Stimulated activated CD4-positive, alpha-beta T cell treated with anti-CD3 and anti-CD28 coated beads, Interleukin-1b, Interleukin-23, amount 100 ng/mL, for 1 hour (primary cell): ENCODE measurements at places on chromosomes 1 and 21.
A peak's percentile ranks its signal among the peaks of the same experiment; 100 is the strongest.

GRCh38 chr1:110384581-110385321, 6.1 kb downstream of the SLC16A4 start:
- no peak for DNase-seq

DNA sequence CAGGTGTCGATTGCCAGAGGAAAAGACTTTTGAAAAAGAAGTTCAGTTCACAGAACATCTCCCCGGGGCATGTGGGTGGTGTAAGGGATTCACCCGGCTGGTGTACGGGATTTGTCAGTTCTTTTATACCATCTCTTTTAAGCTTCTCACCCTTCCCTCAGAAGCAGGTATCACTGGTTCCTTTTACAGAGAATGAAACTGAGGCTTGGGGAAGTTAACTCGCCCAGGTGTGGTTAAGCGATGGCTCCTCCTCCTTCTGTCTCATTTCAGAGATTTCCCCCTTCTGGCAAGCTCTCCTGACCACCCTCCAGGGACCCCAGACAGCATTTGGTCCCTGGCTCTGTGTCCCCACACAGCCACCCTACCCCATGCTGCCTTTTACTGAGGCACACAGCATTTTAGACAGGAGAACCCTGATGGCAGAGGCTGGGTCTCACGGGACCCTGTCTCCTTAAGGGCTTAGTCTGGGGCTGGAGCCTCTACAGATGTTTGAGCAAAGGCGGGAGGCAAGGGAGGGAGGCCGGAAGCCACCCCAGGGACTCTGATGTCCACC, 2.8 kb upstream of the ECE1 start:
- DNase-seq = peak; percentile 20

- peak; percentile 72 for DNase-seq
These were observed 31.4 kb upstream of the HMGN1 start for GRCh38 chr21:39379986-39380891.

DNA sequence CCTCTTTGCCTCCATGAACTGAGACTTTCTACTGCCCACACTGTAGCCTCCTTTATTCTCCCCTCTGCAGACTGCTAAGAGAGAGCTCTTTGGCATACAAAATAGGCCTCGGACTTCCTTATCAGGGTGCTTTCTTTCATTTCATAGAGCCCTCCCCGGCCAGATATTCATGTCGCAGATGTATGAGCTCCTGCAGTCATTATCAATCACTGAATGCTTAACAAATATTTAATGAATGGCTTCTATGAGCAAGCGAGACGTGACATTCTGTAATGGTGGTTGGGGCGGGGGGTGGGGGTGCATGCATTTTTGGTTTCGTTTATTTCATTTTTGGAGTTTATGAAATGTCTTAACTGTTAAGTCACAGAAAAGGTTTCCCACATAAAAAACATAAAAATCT, 344.8 kb upstream of the KAZN start:
- no peak for DNase-seq

DNA sequence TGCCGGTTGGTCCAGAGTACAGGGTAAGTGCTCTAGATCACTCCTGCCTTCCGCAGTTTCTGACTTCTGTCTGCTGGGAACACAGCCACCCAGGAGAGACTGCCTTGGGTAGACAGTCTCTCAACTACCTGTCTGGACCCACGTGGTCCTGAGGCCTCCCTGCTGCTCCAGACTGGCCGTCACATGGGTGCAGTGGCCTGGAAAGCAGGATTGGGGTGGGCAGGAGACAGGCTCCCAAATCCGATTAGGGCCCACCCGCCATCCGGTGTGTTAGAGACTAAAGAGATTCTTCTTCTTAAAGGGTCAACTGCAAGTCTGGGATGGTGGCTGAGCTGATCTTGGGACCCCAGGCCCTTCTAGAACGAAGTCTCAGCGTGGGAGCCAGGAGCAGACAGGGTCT, 105.5 kb downstream of the EBNA1BP2 start:
- no peak for DNase-seq

DNA sequence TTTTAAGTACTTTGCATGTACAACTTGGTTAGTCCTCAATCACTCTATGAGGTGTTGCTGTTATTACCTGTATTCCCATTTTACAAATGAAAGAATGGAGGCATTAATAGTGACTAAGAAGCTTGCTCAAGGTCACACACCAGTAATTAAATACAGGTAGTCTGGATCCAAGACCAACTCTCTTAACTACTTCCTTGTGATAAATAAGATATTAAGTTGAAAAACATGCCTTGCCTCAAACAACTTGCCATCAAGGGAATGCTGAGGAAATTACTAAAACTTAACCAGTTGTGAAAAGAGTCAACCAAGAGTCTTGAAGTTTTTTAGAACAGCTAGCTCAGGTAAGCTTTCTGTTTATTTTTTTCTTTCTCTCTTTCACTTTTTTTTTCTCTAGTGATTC, 21.0 kb upstream of the LAMC1 start:
- DNase-seq = no peak

GRCh38 chr1:56817716-56818463, 1.3 kb downstream of the FYB2 start:
- no peak for DNase-seq

DNA sequence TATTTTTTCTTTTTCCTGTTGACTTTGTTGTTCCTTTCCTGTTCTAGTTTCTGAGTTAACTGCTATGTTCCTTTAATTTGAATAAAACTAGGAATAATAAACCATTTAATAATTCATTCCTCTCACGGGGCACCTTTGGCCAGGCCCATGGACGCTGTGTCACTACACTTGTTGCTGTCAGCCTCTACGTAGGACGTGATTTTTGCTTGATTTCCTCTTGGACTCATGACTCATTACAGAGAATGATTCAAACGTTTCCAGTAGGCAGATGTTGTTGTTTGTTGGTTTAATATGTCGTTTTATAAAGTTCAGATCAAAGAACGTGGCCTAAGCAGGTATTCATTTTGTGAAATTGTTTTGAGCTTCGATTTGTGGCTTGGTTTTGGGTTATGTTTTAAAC, 9.1 kb upstream of the SLC19A1 start:
- no peak for DNase-seq

DNA sequence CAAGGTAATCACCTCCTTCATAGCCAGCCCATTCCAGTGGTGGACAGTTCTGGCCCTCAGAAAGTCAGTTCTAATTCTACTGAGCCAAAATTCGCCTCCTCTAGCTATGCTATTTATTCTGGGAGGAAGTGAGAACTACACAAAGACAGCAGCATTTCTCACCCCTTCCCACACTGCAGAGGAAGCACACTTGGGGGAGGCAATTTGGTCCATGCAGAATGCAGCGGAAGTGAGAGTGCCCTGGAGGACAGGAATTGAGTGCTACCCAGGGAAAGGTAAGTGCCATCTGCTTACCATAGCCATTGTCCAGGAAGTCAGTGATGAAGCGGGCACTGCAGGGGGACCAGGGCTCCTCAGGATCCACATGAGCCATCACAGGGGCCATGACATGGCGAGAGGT, 3.7 kb downstream of the ADAMTS4 start:
- DNase-seq = no peak

GRCh38 chr1:187516874-187517273, 688.1 kb downstream of the PLA2G4A start:
- no peak for DNase-seq

DNA sequence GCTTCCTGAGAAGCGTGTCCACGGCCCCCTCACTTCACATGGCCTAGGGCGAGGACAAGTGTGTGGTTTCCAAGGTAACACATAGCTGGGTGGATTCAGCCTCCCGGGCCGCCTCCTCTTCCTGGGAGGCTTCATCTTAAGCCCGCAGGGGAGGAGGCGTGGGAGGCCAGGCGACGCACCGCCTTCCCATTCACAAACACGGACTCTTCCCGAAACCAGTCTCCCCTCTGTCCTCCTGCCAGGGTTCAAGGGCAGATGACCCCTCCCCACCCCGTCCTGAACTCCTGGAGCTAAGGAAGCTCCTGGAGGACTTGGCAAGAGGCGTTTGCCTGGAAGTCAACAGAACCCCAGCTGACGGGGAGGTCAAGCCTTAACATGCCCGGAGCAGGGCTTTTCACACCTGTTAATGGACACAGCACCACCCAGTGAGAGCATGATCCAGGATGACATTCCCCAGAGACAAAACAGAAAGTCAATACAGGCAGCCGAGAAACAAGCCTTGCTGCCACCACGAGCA, 56.7 kb downstream of the KCNN3 start:
- DNase-seq = no peak

GRCh38 chr1:64470665-64471217, 812 bp downstream of the CACHD1 start:
- no peak for DNase-seq

DNA sequence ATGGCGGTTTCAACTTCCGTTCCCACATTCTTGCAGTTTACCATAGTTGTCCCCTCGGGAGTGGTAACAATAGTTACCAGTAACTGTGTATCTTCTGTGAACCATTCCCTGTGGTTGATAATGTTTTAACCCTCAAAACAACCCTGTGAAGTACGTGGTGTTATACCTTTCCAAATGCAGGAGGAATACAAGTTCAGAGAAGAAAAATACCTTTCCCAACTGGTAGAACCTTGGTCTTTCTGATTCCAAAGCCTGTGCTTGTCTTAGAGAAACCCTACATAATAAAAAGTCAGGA, 789 bp downstream of the BTF3L4 start:
- no peak for DNase-seq

GRCh38 chr1:160951443-160952128, 3.0 kb downstream of the ITLN2 start:
- DNase-seq = peak; percentile 32

DNA sequence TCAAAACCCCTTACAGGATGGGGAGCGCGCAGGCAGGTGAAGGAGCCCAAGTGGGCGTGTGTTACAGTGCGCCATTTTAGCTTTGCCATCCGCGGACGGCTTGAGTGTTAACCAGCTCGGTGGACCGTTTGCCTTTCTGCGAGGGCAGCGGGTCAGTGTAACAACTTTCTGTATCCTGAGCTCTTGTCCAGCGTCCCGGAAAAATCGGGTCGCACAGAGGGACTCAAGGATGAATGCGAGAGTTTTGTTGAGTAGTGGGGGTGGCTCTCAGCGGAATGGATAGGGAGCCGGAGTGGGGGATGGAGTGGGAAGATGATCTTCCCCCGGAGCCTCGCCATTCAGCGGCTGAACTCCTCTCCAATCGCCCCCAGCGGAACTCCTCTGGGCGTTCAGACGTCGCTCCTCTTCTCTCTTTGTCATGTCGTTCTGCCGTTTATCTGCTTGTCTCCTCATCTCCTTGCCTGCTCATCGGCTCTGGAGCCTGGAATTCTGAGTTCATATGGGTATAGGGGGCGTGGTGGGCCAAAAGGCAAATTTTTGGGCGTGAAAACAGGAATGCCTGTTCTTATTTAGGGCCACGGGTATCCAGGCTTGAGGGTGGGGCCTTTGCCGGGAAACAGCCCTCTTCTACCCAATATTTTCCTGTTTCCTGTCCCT, 295.4 kb downstream of the CTH start:
- no peak for DNase-seq

- no peak for DNase-seq
These were observed 246.1 kb upstream of the DUSP10 start for GRCh38 chr1:221987860-221988520.

DNA sequence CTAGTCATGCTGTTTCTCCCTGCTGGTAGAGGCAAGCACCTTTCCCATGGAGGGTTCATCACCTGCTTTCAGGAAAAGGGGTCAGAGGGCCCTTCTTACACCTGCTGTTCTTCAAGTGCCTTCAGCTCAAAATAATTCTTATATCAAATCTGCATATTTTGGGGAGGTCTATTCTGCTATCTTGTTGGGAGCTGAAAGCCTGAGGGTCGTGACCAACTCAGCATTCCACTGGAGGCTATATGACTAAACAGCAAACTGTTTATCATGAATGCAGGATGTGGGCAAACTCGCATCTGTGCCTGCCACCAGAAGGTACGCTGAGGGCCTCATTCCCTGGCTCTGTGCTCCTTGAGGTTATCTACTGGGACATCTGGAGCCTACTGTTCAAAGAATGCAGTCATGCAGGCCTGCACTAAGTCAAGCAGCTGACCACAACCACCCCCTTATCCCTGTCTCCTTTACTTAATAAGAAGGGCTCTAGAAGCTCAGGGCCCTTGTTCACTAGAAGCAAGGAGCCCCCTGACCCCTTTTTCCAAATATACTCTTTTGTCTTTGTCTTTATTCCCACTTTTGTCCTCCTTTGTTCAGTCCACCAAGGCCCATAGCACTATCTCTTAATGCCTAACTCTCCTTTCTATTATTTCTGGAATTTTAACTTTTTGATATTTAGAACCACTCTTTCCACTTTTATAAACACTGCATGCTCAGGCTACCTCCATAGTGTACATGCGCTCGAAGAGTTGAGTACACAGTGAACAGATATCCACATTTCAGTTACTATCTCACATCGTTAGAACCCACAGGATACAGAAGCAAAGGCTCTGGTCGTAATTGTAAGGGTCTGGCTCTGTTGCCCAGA, 4.5 kb upstream of the TRIM17 start:
- no peak for DNase-seq

DNA sequence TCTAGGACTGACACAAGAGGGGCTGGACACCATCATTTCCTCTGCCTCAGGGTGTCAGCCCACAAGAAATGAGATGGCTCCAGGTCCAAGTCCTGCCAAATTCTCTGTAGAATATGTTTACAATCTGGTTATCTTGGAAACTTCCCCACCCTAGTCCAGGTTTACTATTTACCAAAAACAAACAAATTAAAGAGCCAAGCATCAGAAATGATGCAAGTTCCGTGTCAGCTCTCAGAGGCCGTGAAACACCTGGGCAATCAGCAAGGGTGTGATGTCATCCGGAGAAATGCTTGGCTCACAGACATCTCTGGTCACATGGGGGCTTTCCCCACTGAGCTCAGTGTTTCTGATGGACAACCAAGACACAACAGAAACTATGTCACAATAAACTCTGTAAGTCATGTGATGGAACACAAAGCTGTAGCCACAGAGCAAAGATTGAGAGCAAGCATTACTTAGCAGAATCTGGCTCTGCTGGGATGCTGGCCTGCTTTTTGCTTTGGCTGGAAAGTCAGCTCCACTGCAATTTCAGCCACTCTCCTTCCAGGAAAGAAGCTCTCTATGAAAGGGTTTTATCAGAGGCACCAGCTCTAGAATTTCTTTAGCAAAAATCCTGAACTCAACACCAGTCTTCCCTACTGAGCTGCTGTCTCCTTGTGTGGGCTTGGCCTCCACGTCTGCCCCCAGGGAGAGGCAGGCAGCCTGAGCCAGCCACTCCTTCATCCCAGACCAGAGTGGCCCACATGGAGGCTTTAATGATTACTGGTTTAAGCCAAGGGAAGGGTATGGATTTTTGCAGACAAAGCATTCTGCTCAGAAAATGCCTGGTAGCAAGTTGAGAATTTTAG, 55.9 kb downstream of the NENF start:
- no peak for DNase-seq

DNA sequence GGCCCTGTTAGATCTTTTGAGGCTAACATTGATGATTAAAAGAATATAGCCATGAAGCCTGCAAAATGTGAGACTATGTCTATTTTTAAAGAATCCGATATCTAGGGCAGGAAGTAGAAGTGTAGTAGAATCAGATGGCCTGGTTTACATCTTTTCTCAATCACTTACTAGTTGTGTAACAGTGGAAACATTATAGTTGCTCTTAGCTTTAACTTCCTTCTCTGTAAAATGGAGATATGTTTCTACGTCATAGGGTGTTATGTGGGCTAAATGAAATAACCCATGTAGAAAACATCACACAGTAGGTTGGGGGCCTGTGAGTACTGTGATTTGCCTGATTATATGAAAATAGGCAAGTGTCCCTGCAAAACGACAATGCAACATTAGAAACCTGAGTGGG, 4.4 kb upstream of the IGFN1 start:
- DNase-seq = no peak

- DNase-seq = no peak
These were observed 76.6 kb downstream of the DMRTA2 start for GRCh38 chr1:50346621-50347020.

GRCh38 chr1:149886396-149887195, 12.8 kb upstream of the BOLA1 start:
- peak; percentile 77 for DNase-seq

- DNase-seq = no peak
These were observed 958 bp downstream of the LYPLAL1 start for GRCh38 chr1:219174460-219175211.
